ENCODE measurements at places on chromosomes 4 and X. TPM values are rescaled to one million over a fixed set of nuclear protein-coding genes. Genes with fewer than 3 reads are reported as not detected.

Gene MEPE
- total RNA-seq: not detected

Gene TCEAL5
- total RNA-seq: not detected

Gene FAM193A
- total RNA-seq: 7.0 TPM

Gene SSX2B
- total RNA-seq: not detected

Gene ATP2B3
- 0.11 TPM for total RNA-seq

Gene TGIF2LX
- not detected for total RNA-seq

Gene ASB9
- 21.0 TPM for total RNA-seq

Gene PDGFRA
- 0.85 TPM for total RNA-seq

Gene COX7B2
- not detected for total RNA-seq

Gene MTMR8
- 0.63 TPM for total RNA-seq

Gene PAK3
- 1.5 TPM for total RNA-seq

Gene ARHGAP24
- total RNA-seq: 122 TPM

Gene USP26
- not detected for total RNA-seq

Gene AVPR2
- total RNA-seq: not detected

Gene SLC25A14
- total RNA-seq: 9.7 TPM

Data from pulmonary artery endothelial cell (primary cell).